ENCODE measurements at places on chromosomes 1 and 21.

GRCh38 chr1:58899587-58900271 lies 115.9 kb upstream of the JUN start:
- no peak for DNase-seq

DNA sequence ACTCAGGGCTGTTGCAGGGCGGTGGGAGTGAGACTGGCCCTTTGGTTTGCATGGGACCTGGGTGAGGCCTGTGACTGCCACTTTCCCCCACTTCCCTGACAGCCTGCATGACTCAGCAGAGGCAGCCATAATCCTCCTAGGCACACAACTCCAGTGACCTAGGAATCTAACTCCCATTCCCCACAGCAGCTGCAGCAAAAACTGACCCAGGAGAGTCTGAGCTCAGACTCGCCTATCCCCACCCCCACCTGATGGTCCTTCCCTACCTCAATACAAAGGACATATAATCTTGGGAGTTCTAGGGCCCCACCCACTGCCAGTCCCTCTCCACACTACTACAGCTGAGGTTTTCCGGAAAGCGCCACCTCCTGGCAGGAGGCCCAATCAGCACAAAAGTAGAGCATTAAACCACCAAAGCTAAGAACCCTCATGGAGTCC lies 26.7 kb downstream of the NDC1 start:
- no peak for DNase-seq

DNA sequence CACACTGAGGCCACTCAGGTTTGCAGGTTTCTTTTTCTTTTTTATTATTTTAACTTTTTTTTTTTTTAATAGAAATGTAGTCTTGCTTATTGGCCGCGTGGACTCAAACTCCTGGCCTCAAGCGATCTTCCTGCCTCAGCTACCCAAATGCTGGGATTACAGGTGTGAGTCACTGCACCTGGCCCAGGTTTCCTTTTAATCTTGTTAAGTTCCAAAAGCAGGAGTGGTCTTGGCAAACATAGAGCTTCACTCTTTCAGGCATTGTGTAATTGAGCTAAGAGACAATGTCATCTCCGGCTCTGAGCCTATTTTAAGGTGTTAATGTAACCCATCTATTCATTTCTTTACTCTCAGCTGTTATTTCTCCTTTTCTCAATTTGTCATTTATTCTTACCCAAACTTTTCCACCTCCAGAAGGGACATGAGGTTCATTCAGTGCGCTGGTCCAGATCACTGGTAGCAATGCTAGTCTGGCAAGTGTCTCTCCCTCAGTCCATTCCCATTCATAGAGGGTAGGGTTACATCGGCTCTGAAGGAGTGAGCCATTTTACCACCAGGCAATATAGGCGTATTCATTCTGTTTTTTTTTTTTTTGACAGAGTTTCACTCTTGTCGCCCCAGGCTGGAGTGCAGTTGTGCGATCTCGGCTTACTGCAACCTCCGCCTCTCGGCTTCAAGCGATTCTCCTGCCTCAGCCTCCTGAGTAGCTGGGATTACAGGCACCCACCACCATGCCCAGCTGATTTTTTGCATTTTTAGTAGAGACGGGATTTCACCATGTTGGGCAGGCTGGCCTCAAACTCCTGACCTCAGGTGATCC lies 11.3 kb upstream of the MFSD2A start:
- no peak for DNase-seq

DNA sequence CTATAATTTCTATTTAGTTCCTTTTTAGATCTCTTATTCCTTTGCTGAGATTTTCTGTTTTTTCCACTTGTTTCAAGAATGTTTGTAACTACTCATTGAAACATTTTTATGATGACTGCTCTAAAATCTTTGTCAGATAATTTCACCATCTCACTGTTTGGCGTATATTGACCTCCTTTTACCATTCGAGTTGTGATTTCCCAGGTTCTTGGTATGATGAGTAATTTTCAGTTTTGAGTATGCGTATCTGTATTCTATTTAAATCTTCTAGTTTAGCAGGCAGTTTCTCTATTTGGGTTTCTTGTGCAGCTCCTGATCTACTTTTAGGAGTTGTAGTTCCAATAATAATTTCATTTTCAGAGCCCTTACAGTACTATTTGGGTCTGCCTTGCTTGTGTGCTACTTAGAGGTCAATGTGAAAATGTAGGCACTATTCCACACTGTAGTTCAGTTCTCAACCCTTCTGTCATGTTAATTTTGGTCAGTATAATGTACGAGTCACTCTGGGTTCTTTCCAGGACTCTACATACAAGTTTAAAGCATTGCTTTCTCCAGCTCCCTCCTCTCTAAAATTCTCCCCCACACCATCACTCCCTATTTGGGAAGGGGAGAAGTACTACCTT lies 115.5 kb downstream of the ACBD6 start:
- DNase-seq, result no peak

DNA sequence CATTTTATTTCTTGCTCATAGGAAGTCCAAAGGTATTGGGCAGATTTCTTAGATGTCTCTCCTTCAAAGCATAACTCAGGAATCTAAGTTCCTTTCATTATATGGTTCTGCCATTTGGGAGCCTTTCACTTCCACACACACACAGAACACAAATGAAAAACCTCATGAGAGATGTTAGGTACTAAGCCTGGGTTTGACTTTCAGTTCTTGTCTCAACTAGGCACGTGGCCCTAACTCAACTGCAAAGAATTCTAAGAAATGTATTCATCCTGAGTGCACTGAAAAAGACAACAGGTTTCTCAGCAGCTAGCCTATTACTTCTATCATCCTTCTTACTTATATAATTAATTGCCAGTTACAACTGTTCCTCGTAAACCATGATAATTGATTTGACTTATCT lies 190.0 kb upstream of the SAMSN1 start:
- DNase-seq, result no peak

GRCh38 chr1:203366476-203366875 lies 15.6 kb upstream of the FMOD start:
- no peak for DNase-seq

- no peak for DNase-seq
These were observed 19.1 kb upstream of the LRRC3 start for GRCh38 chr21:44436111-44436611.

GRCh38 chr1:10160907-10161490 lies 49.4 kb upstream of the KIF1B start:
- DNase-seq, result no peak

DNA sequence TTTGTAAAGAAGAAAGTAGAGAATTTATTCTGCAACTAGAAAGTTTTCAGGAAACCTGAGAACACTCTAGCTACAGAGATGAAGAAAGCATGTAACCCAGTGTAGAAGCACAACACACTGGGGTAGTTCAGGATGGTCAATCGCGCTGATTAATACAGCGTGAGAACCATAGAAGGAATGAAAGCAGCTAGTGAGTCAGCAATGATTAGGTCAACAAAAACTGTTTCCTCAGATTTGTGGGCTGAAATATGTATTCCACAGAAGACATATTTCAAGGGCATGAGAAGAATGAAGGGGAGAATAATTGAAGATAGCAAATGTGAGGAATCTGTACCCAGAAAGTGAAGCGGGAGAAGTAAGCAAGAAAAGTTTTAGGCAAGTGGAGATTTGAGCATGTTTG lies 97.8 kb upstream of the ADGRL2 start:
- DNase-seq, result no peak

- DNase-seq, result no peak
These were observed 30.5 kb upstream of the WDTC1 start for GRCh38 chr1:27203946-27204345.

GRCh38 chr1:206925106-206925736 lies 3.5 kb upstream of the FCMR start:
- DNase-seq, result peak; percentile 39

DNA sequence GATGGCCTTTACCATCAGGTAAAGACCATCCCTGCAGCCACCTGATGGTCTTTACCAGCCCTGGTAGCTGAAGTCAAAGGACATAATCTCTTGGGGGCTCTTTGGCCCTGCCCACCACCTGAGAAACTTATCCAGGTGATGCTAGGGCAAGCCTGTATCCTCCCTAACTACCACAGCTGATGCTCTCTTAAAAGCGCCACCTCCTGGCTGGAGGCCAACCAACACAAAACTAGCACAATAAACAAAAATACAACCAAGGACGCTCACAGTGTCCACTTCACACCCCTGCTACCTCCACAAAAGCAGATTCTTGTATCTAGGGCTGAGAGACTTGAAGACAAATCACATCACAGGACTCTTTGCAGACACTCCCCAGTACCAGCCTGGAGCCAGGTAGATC lies 357.1 kb upstream of the POU3F1 start:
- DNase-seq, result no peak

- peak; percentile 25 for DNase-seq
These were observed 650 bp downstream of the PCNX2 start for GRCh38 chr1:233294913-233295236.

- DNase-seq, result no peak
These were observed 2.9 kb downstream of the ZDHHC18 start for GRCh38 chr1:26829184-26829911.

DNA sequence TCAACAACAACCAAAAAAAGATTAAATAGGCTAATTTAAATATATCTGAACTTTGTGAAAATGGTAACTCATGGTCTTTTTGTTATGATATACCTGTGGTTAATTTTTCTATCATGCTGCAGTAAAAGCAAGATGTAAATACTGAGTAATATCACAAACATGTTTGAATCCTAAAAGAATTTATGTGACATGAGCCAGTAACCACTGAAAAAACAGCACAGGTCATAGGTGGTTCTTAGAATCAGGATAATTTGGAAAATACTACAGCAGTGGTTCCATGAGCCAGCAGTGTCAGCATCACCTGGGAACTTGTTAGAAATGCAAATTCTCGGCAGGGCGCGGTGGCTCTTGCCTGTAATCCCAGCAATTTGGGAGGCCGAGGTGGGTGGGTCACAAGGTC lies 4.1 kb downstream of the ATP5IF1 start:
- DNase-seq, result no peak

DNA sequence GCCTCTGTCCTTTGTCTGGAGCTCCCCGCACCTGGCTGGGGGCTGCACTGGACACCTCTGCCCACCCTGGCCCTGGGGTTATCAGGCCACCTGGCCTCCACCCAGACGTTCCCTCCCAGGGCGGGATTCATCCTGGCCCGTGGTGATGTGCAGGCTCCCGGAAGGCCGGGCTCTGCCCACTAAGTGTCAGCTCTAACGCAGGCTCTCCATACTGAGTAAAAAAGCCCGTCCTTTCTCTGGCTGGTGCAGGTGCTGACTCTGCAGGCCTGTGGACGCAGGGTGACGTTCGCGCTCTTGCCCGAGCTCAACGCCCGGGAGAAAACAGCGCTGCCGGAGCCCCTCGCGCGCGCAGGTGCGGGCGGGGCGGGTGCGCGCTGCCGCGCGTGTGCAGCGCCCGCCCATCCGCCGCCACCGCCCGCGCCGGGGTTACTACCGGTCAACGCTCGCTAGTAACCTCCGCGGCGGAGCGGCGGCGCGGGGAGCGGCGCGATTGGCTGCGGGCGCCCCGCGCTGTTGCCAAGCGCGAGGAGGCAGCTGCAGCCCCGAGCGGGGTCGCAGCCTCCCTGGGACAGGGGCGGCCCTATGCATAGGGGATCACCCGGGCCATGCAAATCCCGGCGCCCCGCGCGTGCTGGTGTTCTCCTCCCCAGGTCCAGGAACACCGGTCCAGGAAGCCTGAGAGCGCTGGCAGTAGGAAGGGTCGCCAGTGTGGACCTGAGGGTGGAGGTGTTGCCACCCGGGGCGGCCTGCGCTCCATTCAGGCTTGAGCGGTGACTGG lies 15.7 kb downstream of the ABCG1 start:
- peak; percentile 74 for DNase-seq

DNA sequence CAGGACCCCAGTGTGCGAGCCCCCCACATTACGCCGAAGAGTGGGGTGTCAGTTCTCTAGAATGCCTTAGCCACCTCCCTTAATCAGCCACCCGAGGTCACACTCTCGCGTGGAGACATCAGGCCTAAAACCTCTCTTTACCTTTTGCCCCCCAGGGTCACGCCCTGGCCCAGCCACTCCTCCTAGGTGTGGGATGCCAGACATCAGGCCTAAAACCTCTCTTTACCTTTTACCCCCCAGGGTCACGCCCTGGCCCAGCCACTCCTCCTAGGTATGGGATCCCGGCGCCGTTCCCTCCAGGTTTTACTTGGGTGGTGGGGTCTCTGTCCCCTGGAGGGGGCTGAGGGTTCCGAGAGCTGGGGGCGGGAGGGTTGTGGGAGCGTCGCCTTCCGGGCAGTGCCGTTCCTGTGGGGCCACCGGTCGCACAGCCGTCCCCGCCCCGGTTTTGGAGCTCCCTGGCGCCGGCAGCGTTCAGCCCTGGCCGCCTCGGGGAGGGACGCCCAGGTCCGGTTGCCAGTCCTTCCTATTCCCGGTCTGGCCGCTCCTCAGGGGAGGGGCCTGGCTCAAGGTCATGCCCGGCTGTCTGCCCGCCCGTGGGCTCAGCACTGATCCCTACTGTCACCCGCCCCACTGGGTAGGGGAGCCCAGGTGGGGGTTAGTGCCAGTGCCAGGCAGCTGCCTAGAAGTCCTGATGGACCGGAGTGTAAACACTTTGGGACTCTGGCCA lies 882 bp downstream of the VPS13D start:
- no peak for DNase-seq

DNA sequence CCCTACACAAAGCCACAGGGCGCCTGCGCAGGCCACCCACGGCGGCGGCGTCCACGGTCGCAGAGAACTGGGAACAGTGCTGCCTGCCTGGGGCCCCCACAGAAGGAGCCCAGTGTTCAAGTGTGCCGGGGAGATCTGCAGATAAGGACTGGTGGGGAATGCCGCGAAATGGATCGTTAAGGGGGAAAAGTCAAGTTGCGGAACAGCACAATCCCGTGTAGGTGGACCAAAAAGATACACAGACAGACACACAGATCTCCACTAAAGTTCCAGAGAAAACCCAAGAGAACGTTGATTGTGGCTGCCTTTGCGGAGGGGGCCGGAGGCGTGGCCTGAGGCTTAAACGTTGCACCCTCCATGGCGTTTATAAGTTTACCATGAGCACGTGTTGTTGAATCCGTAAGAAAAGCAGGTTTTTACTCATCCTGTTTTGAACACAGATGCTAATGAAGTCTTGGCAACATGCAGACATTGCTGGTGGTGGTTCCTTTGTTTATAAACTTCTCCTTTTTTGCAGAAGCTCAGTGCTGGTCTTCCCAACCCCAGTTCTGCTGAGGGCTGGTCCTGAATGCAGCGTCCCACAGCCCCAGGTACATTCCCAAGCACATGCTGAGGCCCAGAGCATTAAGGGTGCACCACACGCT lies 4.1 kb downstream of the SPATC1L start:
- DNase-seq, result no peak

GRCh38 chr1:33454646-33455282 lies 17.7 kb upstream of the ZSCAN20 start:
- no peak for DNase-seq

GRCh38 chr1:119869995-119870394 lies 26.3 kb downstream of the ADAM30 start:
- DNase-seq, result no peak

DNA sequence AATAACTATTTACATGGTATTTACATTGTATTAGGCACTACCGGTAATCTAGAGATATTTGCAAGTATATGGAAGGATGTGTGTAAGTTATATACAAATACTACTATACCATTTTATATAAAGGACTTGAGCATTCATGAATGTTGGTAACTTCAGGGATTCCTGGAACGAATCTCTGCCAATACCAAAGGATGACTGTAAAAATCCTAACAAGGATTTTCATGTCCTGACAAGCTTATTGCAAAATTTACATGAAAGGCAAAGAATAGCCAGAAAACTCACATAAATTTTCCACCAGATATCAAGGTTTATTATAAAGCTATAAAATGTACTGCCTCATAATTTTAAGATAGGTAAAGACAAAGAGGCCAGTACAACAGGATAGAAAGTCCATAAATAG lies 325.2 kb upstream of the NRIP1 start:
- no peak for DNase-seq

Data from activated T-helper 1 cell treated with Interleukin-2 at 50 U/mL for 16 hours (primary cell).